ENCODE measurements at places on chromosomes 11 and 22.

- peak; percentile 94 for DNase-seq
Observed at GRCh38 chr22:31211862-31212730, at the start of gene LIMK2. TSS of gene LIMK2 (plus strand) at chr22:31212298. CDS start at chr22:31212409, 111 bp downstream.

DNA sequence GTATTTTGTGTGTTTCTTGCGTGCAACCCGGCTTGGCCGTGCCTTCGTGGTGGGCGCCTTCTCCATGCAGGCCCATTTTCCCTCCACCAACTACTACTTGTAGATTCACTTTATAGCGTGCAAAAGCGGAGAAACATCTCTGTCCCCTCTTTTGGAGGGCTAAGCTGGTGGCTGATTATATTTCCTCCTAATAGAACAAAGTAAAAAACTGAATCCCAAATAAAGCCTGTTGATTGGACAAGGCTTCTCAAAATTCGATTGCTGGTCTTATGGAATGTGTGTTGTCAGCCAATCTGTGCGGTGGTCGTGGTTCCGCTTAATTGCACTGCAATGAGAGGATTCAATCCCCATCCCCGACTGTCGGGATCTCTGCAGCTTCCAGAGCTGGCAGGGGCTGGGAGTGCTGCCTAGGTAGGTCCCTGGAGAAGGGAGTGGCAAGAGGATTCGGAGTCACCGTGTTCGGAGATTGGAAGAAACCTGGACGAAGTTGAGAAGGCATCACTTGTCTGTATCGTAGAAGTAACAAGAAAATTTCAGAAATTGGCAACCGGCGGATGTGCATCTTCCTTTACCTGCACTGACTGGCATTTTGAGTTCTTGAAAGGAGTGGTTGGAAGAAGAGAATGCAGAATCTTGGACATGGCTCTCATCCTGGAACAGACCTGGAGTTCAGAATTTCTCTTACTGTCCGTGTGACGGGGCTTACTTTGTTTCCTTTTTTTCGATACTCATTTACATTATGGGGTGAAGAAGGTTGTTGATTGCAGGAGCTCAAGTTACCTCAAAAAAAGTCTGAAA lies 1.1 kb downstream of the HMGXB4 start:
- no peak for DNase-seq

DNA sequence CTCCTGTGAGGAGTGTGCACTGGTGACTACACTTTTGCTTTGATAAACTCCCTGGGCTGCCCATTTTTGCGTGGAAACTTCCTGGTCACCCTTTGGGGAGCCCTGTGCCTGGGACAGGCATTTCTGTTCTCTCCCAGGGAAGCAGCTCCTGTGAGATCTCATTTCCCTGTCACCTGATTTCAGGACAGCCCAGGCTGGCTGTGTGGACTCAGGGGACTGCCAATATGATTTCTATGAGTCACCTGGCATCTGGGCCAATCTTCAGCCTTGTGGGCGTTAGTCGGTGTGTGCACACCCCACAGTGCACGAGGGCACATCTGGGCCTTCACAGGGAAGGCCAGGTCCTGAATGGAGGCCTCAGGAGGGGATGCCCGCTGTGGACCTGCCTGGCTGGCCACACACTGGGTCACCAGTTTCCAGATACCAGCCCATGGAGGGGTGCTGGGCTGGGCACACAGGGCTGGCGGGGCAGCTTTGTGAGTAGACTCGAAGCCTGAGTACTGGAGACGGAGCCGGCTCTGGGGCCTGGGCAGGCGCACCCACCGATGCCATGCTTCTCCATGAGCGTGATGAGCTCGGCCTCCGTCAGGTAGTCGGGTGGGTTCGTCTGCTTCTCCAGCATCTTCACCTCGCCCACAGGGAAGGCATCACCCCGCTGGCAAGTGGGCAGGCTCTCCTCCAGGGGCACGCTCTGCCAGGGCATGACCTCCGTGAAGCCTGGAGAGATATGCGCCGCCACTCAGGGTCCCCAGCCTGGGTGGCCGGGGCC lies 9.4 kb upstream of the PPM1F start:
- DNase-seq = no peak

DNA sequence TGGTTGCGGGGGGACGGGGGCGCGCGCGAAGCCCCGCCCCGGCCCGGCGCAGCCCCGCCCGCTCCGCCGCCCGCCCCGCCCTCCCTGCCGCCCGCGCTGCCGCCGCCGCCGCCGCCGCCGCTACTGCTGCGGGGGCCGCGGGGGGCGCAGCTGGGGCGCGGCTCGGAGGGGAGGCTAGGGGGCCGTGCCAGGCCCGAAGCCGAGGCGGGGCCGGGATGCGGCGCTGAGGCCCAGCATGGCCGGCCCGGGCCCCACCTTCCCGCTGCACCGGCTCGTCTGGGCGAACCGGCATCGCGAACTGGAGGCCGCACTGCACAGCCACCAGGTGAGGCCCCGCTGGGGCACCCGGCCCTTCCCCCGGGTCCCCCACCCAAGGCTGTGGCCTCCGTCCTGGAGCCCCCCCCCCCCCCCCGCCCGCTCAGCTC lies at the start of gene ANKRD13D:
TSS of gene ANKRD13D (plus strand) at position 78 of the 425 bp plus-strand sequence. CDS start at position 236, 158 bp downstream.
- DNase-seq = no peak
